Kidney (tissue), 22 donors: ENCODE measurements at places on chromosomes 4 and X. TPM values are rescaled to one million over a fixed set of nuclear protein-coding genes. Genes with fewer than 3 reads are reported as not detected.

ZFP42 gene
- polyA plus RNA-seq, result not detected

DNA sequence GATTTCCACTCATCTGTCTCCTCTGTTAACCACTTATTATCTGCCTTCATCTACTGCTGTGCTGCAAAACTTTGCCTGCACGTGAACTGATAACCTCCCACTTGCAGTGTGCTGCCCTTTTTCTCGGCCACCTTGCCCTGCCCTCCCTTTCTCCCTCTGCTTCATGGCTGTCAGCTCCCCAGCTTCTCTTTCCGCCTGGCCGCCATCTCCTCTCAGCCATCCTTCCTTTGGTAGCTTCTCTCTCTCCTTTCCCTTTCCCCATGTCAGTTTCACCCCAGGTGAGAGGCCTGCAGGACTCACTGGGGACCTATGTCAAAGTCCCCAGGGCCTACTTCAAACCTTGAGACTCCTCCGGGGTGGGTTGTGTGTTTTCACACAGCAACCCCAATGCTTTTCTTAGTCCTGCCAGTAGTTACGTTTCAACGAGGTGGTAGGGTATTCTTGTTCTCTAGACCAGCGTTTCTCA is 6.6 kb downstream of the MSL3 start:
- peaks cover 4% of the 10 kb centered on the region for H3K36me3 ChIP-seq
- H3K4me1 ChIP-seq, result no peaks in the 10 kb centered on the region
- no peaks in the 10 kb centered on the region for H3K27me3 ChIP-seq
- no peak for DNase-seq
- no peak overlapping the region for H3K4me3 ChIP-seq

RNF4 gene
- 24.2 TPM for polyA plus RNA-seq

DNA sequence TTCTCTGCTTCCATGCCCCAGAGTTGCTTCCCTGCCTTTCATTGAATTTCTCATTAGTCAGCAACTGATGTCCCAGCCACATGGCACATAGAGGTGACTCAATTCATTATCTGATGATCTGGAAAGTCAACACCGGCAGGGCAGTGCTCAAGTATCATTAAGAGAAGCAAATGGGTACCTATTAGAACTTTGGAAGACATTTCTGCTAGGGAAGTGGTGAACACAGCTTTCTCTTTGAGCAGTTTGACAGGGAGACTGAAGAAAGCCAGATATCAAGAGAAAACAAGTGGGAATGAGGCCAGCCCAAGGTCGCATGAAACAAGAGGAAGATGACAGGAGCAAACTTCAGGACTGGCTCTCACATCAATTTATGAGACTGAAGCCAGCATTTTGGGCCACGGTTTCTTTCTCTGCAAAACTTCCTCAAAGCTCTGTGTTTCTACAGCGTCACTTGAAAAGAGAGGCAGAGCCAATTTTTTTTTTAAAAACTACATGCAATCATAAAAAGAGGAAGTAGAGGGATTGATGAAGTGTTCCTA is 108.3 kb upstream of the RPS6KA3 start:
- DNase-seq, result no peak
- no peaks in the 10 kb centered on the region for H3K4me1 ChIP-seq
- H3K27me3 ChIP-seq, result peaks cover 2% of the 10 kb centered on the region
- H3K4me3 ChIP-seq, result no peak overlapping the region
- H3K36me3 ChIP-seq, result no peaks in the 10 kb centered on the region

- H3K27me3 ChIP-seq, result no peaks in the 10 kb centered on the region
- H3K27ac ChIP-seq, result no peak overlapping the region
- no peak overlapping the region for H3K4me3 ChIP-seq
- DNase-seq, result no peak
- H3K36me3 ChIP-seq, result no peaks in the 10 kb centered on the region
- H3K4me1 ChIP-seq, result no peaks in the 10 kb centered on the region
These were observed 47.5 kb upstream of the PDLIM3 start for GRCh38 chr4:185582651-185583400.

TMEM47 gene
- polyA plus RNA-seq, result 18.1 TPM

THOC2 gene
- polyA plus RNA-seq, result 18.8 TPM

TLR1 gene
- polyA plus RNA-seq, result 1.8 TPM

DNA sequence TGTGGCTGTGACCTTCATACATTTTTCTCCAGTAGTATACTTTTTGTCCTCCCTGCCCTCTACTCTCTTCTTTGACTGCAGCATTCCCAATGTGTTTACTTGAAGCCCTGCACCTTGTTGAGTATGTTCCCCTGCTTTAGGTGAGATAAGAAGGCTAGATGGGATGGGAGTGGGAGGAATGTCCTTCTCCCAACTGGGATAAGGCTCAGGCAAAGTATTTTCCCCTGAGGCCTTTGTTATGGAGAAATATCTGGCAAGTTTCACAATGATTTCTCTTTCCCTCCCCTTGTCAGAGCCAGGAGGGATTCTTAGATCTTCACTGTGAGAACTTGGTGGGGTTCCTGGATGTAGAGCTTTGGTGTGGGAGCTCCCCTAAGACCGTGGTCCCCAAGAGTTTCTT is 131.8 kb downstream of the CLCN5 start:
- H3K4me3 ChIP-seq, result no peak overlapping the region
- no peaks in the 10 kb centered on the region for H3K4me1 ChIP-seq
- no peak overlapping the region for H3K27ac ChIP-seq
- H3K27me3 ChIP-seq, result peaks cover 3% of the 10 kb centered on the region

NLGN3 gene
- polyA plus RNA-seq, result 0.97 TPM

GRCh38 chr4:77418333-77418732 is 187.3 kb upstream of the CXCL13 start:
- no peak overlapping the region for H3K27ac ChIP-seq
- no peak for DNase-seq
- H3K27me3 ChIP-seq, result no peaks in the 10 kb centered on the region
- no peak overlapping the region for H3K4me3 ChIP-seq
- no peaks in the 10 kb centered on the region for H3K4me1 ChIP-seq

GRCh38 chr4:104416725-104417356 is 77.9 kb downstream of the CXXC4 start:
- H3K4me3 ChIP-seq, result no peak overlapping the region
- DNase-seq, result no peak

GRCh38 chr4:7252510-7253340 is 60.4 kb downstream of the SORCS2 start:
- no peaks in the 10 kb centered on the region for H3K27me3 ChIP-seq
- H3K4me3 ChIP-seq, result no peak overlapping the region
- H3K4me1 ChIP-seq, result no peaks in the 10 kb centered on the region
- no peak overlapping the region for H3K27ac ChIP-seq

HAUS7 gene
- 47.6 TPM for polyA plus RNA-seq

GRCh38 chr4:172989984-172990820 is 178.4 kb upstream of the GALNT7 start:
- H3K4me1 ChIP-seq, result no peaks in the 10 kb centered on the region
- DNase-seq, result no peak
- H3K36me3 ChIP-seq, result no peaks in the 10 kb centered on the region
- no peaks in the 10 kb centered on the region for H3K27me3 ChIP-seq

F9 gene
- not detected for polyA plus RNA-seq

DNAAF6 gene
- polyA plus RNA-seq, result not detected

DNA sequence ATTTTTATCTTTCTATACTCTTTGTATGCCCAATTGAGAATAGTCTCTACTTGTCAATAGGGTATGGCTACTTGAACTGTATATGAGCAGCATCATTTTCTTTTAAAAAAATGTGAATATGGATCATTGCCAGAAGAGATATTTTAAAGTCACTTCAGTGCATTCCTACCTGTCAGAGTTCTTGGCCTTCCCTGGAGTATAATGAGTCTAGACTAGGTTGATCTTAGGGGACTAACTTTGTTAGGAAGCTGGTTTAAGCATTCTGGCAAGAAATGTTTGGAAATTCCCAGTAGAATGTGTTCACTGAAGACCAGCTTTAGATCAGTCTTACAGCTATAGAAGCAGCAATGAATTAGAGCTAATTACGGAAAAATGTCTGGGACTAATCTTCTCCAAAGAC is 178.2 kb downstream of the FAT4 start:
- H3K27me3 ChIP-seq, result no peaks in the 10 kb centered on the region
- no peak for DNase-seq
- H3K4me3 ChIP-seq, result no peak overlapping the region
- no peaks in the 10 kb centered on the region for H3K36me3 ChIP-seq
- no peaks in the 10 kb centered on the region for H3K4me1 ChIP-seq

DNA sequence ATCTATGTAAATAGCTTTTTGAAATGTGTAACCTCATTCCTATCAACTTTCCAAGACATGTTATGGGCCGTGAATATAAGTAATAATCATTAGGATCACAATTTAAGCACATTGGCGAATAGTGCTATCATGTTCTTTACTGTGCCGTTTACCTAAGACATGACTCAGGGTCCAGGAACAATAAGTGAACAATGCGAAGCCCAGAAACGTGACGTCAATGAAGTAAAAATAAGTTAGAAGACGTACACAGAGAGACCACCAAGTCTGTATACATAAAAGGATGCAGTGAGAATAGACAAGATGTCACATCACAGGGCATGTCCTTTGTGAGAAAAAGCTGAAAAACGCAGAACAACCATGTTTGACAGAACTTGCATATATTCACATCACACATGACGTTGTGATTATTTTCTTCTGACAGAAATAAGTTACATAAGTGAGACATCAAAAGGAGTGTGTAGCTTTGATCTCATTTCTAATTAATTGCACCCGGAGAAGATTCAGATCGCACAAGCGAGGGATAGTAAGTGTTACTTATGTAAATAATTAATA is 49.4 kb upstream of the FAT1 start:
- H3K27ac ChIP-seq, result no peak overlapping the region
- no peak overlapping the region for H3K4me3 ChIP-seq
- H3K4me1 ChIP-seq, result no peaks in the 10 kb centered on the region
- no peaks in the 10 kb centered on the region for H3K27me3 ChIP-seq

- H3K27me3 ChIP-seq, result no peaks in the 10 kb centered on the region
- no peaks in the 10 kb centered on the region for H3K36me3 ChIP-seq
- DNase-seq, result no peak
- H3K4me1 ChIP-seq, result no peaks in the 10 kb centered on the region
- no peak overlapping the region for H3K27ac ChIP-seq
These were observed 625.9 kb upstream of the AGA start for GRCh38 chr4:178068136-178068535.

DNA sequence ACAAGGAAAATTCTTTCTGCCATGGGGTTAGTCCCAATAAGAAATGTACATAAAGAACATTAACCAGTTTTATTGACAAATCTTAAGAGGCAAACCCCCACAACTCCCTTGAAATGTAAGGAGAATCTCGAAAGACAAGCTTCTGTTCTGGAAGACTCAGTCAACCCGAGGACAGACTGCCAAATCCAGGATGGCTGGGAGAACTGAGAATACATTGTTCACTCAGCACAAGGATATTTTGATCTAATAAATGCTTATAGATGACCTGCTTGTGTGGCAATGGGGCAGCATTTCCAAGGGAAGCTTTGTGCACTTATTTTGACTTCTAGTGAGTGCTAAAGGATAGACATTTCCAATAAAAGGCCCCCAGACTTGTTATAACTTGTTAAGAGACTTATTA is 280.4 kb downstream of the DHX15 start:
- no peaks in the 10 kb centered on the region for H3K36me3 ChIP-seq
- no peaks in the 10 kb centered on the region for H3K4me1 ChIP-seq
- DNase-seq, result no peak

GRCh38 chrX:16739574-16739973 is 20.2 kb downstream of the SYAP1 start:
- H3K27me3 ChIP-seq, result no peaks in the 10 kb centered on the region
- DNase-seq, result no peak
- H3K36me3 ChIP-seq, result peaks cover 5% of the 10 kb centered on the region
- H3K4me3 ChIP-seq, result no peak overlapping the region

MMAA gene
- 12.8 TPM for polyA plus RNA-seq

DNA sequence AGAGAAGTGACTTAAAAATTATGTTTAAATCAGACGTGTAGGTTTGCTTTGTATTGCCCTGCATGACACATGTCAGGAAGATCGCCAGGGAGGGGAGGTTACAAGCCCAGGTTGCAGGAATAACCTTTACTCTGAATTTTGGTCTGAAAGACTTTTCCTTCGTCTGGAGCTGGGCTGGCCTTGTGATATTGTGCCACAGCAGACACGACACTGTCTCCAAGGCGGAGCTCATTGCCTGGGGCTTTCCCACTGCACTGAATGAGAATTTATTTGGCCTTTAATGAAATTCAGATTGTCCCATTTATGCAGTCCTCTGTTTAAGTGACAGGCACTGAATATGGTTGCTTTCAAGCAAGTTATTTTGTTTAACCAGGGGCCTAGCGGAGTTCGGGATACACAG is 45.1 kb downstream of the RHOH start:
- H3K27ac ChIP-seq, result no peak overlapping the region
- no peaks in the 10 kb centered on the region for H3K27me3 ChIP-seq
- H3K4me3 ChIP-seq, result no peak overlapping the region
- DNase-seq, result no peak

- no peak for DNase-seq
- H3K36me3 ChIP-seq, result no peaks in the 10 kb centered on the region
- H3K27ac ChIP-seq, result no peak overlapping the region
- peaks cover 81% of the 10 kb centered on the region for H3K27me3 ChIP-seq
These were observed 3.1 kb downstream of the NKX3-2 start for GRCh38 chr4:13541176-13541604.

KIAA1210 gene
- not detected for polyA plus RNA-seq

DNA sequence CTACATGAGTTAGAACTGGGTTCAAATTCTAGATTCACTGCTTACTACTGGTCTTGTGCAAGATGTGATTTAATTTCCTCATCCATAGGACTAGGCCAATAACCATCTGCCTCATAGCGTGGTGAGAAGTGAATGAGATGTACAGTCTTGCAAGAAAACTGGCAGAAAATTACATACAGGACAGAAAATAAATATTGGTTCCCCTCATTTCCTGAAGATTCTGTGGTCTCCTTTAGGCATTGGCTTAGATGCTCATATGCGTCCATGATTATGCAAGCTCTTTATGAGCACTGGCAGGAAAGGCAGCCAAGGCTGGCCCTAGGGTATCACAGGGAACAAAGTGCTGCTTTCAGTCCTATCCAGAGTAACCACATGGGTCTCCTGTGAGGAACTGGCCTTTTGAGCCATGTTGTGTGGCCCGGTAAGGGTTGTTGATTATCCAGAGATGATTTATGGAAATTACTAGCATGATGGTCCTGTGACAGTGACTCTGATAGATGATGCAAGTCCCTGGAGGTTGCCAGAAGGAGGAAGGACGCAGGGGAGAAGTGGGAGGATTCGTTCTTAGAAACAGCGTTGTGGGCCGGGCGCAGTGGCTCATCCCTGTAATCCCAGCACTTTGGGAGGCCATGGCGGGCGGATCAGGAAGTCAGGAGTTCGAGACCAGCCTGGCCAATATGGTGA is 9.9 kb upstream of the MOB1B start:
- no peak overlapping the region for H3K27ac ChIP-seq
- no peaks in the 10 kb centered on the region for H3K36me3 ChIP-seq
- H3K4me3 ChIP-seq, result no peak overlapping the region
- peaks cover 8% of the 10 kb centered on the region for H3K4me1 ChIP-seq
- no peaks in the 10 kb centered on the region for H3K27me3 ChIP-seq
- DNase-seq, result no peak

LEF1 gene
- polyA plus RNA-seq, result 5.1 TPM
